ENCODE measurements at places on chromosomes 3 and 15.
A peak's percentile ranks its signal among the peaks of the same experiment; 100 is the strongest.

- no peak for DNase-seq
Measured at GRCh38 chr15:46901001-46901400, 816.3 kb upstream of the SEMA6D start.

DNA sequence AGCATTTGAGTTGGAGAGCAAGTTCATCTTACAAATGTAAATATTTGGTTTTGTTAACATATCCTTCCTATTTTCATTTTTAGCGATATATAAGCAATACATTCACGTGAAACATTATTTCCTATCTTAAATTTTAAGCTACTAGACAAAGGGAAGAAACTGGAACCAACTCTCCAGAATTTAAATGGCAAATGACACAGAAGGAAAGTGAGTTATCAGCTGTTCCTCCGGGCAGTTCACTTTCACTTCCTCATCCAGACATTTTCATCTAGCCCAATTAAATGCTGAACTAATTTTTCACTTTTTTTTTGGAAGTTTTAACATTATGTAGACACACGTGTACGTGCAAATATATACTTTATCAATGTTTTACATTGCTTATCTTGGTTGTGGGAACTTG is 58.7 kb downstream of the MORC1 start:
- no peak for DNase-seq

GRCh38 chr15:89143503-89144162 is 55.4 kb downstream of the ABHD2 start:
- no peak for DNase-seq

DNA sequence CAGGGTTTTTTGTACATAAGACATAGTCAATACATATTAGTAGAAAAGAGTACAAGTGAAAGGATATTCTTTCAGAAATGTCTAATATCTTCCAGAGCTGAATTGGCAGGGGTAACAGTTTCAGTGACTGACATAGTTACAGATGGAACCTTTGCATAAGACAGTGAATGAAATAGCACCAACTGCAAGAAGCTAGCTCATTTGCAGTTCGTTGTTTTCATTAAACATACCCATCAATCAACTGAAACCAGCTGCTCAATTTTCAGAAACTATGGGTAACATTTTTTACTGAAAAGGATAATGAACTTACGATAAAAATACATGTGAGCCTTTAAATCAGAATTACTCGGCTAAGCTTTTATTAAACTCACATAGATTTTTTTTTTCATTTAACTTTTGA is 93.9 kb upstream of the EPHA3 start:
- DNase-seq: no peak

GRCh38 chr3:96213393-96213792 is 601.0 kb upstream of the EPHA6 start:
- DNase-seq: no peak

DNA sequence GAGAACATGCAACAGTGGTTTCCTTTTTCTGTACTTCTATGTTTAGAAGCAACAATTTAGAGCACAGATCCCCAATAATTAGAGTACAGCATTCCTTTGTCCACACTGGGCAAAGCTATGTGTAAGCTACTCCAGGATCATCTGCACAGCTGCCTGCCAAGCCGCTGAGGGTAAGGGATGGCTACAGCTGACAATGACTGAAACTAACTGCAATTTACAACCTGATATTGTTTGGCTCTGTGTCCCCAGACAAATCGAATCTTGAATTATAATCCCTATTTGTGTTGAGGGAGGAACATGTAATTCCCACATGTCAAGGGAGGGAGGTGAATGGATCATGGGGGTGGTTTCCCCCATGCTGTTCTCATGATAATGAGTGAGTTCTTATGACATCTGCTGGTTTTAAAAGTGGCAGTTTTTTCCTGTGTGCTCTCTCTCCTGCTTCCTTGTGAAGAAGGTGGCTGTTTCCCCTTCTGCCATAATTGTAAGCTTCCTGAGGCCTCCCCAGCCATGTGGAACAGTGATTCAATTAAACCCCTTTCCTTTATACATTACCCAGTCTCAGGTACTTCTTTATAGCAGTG is 54.8 kb upstream of the TNFSF10 start:
- no peak for DNase-seq

- DNase-seq: no peak
Measured at GRCh38 chr15:41839781-41840491, 1.3 kb downstream of the PLA2G4B start.

DNA sequence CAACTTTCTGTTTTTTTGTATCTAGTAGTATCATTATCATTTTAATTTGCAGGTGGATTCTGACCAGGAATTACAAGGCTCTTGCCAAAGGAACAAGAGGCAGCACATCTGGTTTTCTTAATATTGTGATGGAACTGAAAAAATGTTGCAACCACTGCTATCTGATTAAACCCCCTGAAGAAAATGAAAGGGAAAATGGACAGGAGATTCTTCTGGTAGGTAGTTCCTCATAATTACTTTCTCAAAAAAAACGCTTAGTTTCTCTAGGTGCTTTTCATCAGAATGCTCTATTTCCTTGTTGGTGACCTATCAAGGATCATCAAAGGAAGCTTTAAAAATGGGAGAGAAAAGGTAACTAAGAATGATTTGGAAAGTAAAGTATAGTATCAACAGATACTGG is 71.6 kb downstream of the CHD2 start:
- no peak for DNase-seq

DNA sequence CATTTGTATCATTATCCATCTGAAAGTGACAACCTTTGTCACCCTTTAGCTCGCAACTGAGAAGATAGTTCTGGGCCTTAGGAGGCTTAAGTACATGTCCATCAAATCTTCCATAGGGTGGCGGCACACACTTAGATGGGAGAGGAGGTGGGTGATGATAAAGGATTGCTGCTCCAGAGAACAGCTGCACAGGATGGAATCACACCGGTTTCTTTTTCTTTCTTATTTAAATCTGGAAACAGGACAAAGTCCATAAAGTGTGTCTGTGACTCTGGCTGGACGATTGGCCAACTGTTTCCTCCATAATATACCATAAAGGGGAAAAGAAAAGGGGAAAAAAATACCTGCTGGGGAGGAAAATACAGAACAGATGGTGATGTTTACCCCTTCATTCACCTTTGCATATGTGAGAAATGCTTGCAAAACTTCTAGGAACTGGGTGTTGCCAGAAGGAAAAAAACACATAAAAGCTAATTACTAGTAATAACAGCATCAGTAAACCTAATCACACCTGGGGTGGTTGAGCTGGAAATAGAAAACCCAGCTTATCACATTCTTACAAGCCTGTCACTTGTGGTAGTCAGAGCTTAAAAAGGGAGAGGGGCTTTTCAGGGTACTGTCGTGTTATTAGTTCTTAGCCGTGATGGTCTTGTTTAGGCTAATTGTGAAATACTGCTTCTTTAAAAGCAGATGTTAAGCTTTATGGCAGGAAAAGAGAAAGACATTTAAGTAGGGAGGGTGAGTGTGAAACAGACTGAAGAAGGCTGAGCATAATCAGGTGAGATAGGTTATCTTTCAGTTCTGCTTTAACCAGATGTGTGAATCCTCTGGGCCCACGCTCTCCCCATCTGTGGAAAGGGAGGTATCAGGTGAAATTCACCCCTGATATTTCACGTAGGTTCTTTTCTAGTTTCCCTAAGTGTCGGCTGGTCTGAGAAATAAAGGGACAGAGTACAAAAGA is 16.7 kb downstream of the C2CD4A start:
- no peak for DNase-seq

- no peak for DNase-seq
Measured at GRCh38 chr3:66021731-66022131, 17.0 kb downstream of the MAGI1 start.

DNA sequence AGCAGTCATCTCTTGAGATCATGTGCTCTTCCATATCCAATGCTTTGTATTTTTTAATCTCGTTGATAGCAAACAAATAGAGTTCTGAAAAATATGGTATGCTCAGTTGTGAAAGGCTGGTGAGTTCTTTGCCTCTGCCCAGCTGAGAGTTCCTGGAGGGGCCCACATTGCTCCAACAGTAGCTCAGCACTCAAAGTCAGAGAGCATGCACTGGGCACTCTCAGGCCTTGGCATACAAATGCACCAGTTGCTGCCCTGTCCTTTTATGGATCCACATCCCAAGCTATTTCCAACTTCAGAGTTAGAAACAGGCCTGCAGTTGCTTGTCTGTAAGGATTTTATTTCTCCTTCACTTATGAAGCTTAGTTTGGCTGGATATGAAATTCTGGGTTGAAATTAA is 181.7 kb upstream of the CHRNA7 start:
- DNase-seq: no peak

DNA sequence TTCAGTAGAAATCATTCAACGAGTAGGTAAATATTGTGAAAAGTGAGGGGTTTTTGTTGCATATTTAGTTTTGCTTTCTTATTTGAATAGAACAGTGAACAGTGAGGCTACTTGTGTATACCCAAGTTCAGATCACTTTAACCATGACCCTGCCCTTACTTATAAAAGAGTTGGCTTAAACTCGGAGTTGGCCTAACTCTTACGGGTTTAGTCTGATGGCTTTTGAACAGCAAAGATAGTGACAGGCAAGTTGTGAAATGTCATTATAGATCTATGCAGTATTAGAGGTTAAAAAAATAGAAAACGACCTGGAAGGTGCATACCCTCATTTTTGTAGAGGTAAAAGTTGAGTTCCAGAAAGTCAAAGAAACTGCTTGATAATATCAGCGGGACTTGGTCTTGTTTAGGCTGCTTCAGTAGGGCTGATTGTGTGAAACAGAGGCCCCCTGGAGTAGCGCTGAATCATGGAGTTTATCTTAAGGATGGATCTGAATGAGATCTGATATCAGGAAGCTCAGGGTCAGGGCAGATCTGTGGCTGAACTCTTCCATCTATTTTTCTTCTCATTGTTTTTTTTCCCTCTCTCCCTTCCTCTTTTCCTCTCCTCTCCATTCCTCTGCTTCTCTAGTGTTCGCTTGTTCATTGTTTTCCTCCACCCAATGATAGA is 359.8 kb downstream of the LPP start:
- no peak for DNase-seq

GRCh38 chr3:50179710-50180109 is 11.7 kb upstream of the GNAT1 start:
- DNase-seq: no peak

DNA sequence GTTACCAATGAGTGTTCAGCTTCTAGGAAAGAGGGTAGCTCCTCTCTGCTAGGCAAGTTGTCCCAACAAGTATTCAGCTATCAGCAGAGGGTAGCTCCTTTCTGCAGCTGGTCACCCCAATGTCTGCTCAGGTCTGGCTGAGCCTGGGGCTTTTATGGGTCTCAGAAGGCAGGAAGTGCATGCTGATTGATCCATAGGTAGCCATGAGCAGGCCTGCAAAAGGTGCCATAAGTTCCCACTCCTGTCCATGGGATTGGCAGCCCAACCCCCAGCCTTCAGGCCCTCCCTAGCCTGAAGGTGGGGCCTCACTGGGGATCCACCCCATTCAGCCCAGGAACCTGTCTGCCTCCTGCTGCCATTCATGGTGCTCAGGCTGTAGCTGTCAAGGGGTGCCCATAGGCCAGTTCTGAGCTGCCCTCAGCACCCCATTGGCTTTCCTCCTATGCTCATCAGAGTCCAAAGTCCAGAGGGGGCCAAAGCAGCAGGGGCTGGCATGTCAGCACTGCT is 34.6 kb upstream of the DNAJC13 start:
- no peak for DNase-seq

DNA sequence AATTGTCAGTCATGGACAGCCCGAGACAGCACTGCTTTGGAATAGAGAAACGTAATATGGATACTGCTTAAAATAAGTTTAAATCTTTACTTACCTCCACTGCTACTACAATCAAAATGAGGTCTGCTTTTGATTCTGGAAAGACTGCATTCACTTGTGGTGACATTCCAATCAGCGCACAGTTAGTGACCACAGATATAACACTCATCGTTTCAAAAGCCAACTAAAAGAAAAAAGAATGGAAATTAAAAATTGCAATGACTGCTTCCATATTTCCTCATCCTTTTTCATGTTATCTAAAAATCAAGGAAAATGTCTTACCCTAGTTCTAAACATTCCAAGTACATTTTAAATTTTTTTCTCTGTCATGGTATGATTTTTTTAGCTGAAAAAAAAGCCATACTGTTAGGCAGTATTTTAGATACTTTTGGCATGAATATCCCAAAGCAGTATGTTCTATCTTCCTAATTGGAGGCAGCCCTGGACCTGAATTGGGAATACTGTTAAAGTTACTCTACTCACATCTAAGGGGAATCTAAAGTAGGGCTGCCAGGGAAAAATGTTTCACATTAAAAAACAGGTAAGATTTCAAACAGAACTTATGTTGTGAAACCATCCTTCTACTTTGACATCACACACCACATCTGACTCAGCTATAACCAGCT is 72.1 kb downstream of the ANO10 start:
- DNase-seq: no peak

DNA sequence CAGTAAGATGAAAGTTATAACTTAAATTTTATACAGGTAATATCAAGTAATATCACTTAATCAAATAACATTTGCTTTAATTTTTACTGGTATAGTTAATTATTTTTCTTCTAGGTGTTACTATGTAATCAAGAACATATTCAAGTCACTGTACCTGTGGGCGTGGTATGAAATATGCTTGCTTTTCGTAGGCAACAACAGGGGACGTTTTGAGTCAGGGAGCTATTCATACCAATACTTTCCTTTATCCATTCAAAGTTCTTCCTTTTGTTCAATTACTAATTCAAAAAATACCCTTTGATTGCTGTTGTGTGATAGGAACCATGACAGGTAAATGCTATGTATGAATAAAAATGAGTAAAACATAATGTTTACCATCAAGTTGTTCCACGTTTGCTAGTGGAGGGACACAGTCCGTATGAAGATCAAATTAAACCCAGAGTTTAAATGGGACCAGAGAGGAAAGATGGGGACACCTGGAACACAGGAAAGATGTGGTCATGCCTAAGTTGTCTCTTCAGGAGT is 654.0 kb upstream of the KCNMB2 start:
- DNase-seq: no peak

- no peak for DNase-seq
Measured at GRCh38 chr3:156383441-156384025, 171.4 kb downstream of the SSR3 start.

DNA sequence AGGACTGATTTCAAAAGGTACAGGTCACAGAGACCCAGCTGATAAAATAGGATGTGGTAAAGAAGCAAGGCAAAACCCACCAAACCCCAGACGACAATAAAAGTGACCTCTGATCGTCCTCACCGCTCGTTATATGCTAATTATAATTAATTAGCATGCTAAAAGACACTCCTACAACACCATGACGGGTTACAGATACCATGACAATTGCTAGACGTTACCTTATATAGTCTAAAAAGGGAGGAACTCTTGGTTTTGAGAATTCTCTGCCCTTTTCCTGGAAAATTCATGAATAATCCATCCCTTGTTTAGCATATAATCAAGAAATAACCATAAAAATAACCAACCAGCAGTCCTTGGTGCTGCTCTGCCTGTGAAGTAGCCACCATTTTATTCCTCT is 74.7 kb upstream of the MB21D2 start:
- DNase-seq: no peak

- peak; percentile 34 for DNase-seq
Measured at GRCh38 chr15:35117543-35118265, 32.6 kb upstream of the NANOGP8 start.

GRCh38 chr15:31206386-31207181 is 105.1 kb upstream of the TRPM1 start:
- no peak for DNase-seq
